ENCODE measurements at places on chromosomes 7 and 10.

DNA sequence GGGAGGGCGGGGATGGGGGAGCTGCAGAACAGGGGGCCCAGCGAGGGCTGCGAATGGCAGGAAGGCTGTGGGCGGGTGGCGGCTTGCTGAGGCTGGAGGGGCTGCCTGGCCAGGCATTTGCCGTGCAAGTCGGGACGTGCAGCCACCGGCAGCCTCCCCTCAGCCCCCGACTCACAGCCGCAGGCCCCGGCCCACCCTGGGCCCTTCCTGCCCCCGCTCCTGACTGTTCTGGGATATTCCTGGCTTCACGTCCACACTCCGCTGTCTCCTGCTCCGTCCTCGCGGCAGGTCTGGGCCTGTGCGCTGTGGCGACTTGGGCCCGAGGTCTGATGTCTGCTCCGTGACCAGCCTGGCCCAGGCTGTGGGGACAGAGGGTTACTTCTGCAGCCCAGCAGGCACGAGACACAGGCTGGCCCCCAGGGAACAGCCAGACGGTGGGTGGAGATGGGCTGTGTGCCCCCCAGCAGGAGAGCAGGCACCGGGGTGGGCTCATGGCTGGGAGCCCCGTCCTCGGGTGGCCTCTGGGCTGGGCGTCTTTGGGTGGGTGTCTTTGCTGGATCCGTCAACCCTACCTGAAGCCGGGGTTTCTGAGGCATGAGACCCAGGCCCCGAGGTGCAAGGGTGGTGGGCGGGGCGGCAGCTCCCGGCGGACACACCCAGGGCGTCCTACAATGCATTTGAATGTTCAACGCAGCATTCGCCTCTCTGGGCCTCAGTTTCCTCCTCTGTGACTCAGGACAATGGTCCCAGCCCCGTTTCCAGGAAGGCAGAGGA is 86.5 kb downstream of the FOXL3 start:
- DNase-seq: no peak

DNA sequence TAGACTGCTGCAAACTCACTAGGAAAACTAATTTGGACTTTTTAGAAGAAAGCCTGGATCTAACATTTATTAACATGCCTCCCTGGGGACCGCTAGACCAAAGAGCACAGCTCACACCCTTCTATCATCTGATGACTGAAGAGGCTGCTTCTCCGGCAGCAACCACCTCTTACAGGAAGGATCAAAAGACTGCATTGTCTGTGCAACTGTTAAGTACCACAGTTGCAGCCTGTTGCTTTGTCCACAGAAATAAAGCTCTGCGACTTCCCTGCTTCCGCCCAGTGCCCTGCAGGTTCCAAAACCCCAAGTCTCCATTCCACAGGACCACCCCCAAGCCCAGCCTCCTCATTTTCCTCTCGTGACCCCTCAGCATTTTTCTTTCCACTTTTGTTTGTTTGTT is 14.0 kb upstream of the PODXL start:
- no peak for DNase-seq

DNA sequence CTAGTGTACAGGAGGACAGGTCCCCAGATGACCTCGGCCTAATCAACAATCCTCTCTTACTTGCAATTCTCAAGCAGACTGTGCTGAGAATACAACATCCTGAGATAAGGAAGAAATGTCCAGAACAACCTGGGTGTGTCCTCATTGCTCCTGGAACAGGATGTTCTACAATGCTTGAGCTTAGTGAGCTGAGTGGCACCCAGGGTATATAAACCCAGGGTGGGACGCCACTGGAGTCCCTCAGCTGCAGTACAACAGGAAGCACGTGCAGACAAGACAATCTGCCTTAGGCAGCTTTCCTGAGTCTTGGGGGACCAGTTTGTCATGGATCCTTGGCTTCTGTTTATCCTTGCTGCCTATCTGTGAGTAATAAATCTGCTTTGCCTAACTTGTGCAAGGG is 27.7 kb upstream of the SLC25A13 start:
- DNase-seq: no peak

DNA sequence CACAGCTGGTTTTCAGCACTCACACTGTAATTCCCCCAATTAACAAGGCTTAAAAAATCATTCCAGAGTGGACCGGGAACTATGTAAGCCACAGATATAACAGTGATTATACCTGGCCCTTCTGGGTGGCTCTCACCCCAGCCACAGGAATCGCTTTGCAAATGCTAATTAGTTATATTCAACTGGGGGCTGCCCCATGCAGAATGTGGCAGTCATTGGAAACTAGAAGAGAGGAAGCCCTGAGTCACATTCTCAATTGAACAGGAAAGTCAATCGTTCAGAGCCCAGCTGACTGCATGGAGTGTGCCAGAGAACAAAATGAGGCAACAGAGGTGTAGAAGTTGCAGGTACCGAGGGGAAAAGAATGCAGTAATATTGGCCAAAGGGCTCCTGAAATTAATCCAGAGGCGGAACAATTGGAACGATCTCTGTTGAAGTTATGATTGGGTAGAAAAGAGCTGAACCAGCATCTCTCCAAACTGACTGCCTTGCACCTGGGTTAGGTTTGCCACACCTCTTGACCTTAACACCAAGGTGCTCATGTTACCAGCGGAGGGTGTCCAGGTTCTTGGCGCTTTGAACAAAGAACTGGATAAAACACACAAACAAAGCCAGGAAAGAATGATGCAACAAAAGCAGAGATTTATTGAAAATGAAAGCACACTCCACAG is 909.7 kb upstream of the AUTS2 start:
- DNase-seq: no peak

DNA sequence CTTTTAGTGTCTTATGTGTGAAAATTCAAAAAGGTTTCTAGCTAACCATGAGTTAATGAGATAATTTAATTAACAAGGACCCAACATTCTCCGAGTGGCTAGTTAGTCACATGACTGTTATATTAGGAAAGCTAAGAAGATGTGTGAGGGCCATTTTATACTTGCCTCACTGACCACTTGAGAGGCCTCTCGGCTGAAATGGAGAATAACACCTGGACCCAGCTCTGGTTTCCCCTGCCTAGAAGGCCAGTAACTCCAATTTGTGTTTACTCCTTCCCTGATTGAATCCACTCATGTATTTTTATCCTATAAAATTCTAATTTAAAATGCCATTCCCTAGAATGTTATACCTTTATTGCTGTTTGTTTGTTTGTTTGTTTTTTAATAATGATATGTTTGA is 1091.2 kb downstream of the KCNMA1 start:
- no peak for DNase-seq

DNA sequence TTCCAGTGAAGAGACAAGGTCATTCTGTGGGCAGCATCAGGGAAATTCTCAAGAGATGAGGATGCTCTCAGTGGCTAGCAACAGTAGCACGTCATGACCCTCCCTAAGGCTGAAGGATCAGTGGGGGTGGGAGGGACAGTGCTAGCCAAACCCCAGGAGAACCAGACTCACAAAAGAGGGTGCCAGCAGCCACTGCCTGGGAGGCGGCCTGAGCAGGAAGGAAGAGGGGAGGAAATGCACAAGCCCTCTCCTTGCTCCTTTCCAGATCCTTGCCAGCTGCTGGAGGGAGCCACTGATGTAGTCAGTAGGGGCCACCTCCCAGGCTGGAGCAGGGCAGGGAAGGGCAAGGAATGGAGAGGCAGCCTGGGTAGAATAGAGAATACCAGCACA is 302.7 kb downstream of the RPS24 start:
- peak; percentile 78 for DNase-seq

DNA sequence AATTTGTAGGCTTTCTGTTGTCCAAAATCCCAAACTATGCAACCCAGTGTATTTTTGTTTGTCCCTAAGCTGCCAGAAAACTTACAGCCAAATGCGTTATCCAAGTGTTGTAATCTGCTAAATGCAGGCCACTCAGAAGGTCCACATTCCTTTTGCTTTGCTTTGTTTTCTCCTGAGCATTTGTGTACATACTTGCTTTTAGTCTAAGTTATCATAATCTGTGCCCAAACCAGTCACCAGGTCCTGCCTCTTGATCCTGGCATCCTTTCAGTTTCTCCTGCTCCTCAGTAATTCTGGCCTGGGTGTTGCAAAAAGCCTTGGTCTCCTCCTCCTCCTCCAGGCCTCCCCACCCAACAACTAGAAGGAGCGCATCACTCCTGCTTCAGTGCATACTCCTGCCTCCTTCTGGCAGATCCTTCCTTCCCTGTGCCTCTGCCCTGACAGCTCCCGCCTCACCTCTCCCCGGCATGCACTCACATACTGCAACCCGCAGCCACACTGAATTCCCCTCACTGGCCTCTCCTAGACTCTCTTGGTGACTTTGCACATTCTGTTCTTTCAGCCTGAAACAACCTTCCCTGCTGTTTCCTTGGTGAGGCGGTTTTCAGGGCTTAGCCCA is 2.3 kb downstream of the DENND2A start:
- peak; percentile 98 for DNase-seq

- DNase-seq: peak; percentile 39
Measured at GRCh38 chr10:52466464-52466863, 152.4 kb downstream of the DKK1 start.
